ENCODE measurements at places on chromosomes 7 and 10.

DNA sequence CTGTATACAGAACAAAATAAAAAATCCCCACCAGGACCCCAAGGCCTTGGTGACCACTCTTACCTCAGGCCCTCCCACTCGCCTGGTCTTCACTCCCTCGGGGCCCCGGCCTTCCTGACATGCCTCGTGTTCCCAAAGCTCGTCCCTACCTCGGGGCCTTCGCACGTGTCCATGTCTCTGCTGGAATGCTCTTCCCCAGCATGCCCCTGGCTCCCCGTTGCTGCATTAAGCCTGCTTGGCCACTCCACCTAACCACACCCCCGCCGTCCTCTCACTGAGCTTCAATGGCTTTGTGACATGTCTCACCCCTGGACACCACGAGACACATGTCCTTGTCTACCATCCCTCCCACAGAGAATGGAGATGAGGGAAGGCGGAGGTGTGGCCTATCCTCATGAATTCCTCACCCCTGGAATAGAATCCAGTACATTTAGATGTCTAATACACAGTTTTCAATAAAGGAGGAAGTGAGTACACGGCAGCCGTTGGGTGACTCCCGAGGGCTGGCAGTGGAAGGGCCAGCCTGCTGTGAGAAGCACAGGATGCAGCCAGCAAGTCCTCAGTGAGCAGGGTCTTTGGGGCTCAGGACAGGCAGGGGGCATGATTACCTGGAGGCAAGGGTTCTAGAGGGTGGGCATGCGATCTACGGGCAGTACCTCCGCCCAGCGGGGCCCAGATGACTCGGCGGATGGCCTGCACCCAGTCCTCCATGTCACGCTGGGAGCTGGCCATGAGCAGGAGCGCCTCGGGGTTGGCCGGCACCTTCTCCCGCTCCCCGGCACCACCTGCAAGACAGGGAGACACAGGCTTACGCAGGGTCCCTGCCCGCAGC is 125.7 kb downstream of the ARHGAP22 start:
- H3K27me3 ChIP-seq, result no peaks in the 10 kb centered on the region
- H3K4me1 ChIP-seq, result peaks cover 4% of the 10 kb centered on the region
- H3K4me3 ChIP-seq, result no peak overlapping the region
- H3K36me3 ChIP-seq, result no peaks in the 10 kb centered on the region
- H3K27ac ChIP-seq, result no peak overlapping the region
- no peak for DNase-seq

DNA sequence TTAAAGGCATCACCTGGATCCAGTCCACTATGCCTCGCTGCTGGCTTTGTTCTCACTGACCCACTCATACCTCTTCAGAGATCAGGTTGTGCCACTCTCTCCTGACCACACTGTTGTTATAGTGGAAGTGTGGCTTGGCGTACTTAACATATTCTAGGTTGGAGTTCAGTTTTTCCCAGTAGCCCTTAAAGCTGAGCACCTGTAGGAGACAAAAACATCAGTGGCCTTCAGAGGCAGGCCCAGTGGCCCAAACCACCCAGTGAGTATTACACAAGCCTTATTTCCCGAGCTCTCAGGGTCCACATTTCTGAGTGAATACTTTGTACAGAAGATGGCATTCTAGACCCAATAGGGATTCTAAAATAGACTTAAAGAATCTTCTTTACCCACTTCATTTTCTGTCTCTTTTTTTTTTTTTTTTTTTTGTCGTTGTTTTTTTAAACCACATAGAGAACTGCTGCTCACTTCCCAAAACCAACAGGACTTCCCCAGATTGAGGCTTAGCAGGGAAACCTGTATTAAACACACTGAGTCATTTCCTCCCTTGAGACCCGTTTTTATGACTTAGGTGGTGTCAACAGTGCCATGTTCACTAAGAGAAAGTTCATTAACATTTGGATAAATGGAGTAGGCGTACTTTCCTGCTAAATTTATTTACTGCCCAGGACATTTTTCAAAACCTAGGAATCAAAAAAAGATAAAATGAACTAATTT is 85.8 kb downstream of the GSAP start:
- H3K27ac ChIP-seq, result no peak overlapping the region
- no peak for DNase-seq
- H3K36me3 ChIP-seq, result no peaks in the 10 kb centered on the region
- no peak overlapping the region for H3K4me3 ChIP-seq

DNA sequence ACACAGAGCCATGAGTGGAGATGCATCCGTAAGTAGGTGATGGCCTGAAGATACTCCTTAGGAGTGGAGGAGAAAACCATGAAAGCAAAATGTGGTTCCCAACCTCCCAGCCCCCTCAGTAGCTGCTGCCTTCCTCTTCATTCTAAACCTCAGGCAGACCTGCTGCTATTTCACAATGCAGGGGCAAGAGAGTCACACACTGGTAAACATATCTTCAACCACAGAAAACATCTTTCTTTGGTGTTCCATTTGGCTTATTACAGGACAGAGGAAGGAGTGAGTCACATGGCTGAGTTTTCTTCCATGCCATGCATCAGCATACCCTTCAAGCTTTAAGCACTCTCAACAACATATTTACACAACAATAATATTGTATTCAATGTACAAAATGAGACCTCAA is 342.1 kb downstream of the BMPER start:
- H3K4me1 ChIP-seq, result no peaks in the 10 kb centered on the region
- H3K36me3 ChIP-seq, result no peaks in the 10 kb centered on the region
- H3K27ac ChIP-seq, result no peak overlapping the region
- no peak for DNase-seq
- H3K4me3 ChIP-seq, result no peak overlapping the region

- H3K4me1 ChIP-seq, result peaks cover 4% of the 10 kb centered on the region
- H3K36me3 ChIP-seq, result peaks cover 5% of the 10 kb centered on the region
- H3K27ac ChIP-seq, result no peak overlapping the region
These were observed 43.8 kb upstream of the DMBT1 start for GRCh38 chr10:122516734-122517133.

DNA sequence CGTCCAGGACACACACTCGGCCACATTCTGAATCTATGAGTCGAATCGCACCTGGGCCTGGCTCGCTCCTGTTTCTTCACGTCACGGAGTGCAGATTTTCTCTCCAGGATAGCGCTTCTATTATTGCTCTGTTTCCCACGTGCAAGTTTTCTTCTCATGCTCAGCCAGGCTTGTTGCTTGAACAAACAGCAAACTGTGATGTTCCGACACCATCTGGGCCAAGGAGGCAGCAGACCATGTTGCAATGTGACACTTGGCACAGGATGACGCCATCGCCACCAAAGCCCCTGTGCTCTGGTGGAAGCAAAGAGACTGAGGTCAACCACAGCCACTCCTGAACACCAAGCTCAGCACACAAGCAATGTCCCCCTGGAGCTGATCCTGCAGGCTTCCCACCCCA is 507.1 kb upstream of the ADARB2 start:
- no peaks in the 10 kb centered on the region for H3K36me3 ChIP-seq
- peaks cover 2% of the 10 kb centered on the region for H3K4me1 ChIP-seq
- no peak overlapping the region for H3K27ac ChIP-seq
- H3K27me3 ChIP-seq, result no peaks in the 10 kb centered on the region
- DNase-seq, result no peak

Data from neuronal stem cell (in vitro differentiated cells).